ENCODE measurements at places on chromosomes 1 and 21.

DNA sequence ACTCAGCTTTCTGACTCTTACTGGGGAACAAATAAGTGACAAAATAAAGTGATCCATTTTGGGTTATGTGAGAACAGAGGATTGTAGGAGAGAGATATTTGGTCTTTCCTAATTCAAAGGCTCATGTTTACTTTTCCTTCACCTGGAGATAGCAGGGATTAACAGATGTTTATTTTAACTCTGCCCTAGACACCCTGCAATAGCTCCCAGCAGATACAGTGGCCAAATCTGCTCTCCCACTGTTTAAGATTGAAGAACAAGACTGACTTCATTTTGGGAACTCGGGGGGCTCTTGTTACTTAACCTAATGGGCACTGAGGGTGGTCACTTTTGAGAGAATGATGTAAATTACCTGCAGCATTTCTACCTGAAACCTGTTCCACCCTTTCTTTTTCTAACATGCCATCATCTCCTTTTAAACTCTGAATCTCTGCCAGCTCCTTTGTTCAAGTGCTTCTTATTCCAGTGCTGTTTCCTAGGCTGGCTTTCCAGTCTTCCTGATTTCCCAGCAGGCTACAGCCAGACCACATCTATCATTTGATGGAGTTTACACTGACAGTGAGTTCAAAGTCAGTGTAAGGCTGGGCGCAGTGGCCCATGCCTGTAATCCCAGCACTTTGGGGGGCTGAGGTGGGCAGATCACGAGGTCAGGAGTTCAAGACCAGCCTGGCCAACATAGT lies 90.0 kb downstream of the SELENOF start:
- DNase-seq = no peak

DNA sequence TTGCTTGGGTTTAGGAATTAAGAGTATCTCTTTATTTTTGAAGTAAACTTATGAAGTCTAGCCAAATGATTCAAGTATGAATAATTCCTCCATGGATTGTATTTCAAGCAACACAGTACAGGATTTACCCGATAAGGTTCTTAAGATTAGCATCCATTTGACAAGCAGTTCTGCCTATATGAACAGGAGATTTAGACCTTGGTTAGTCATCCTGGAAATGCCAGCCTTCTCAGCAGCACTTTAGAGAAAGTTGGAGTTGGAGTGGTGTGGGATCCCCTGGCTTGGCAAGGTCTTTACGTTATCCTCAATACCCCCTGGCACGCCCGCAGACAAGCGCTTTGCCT lies 1.6 kb downstream of the BCAR3 start:
- DNase-seq = no peak

GRCh38 chr1:202622388-202622787 lies 87.9 kb downstream of the SYT2 start:
- no peak for DNase-seq

DNA sequence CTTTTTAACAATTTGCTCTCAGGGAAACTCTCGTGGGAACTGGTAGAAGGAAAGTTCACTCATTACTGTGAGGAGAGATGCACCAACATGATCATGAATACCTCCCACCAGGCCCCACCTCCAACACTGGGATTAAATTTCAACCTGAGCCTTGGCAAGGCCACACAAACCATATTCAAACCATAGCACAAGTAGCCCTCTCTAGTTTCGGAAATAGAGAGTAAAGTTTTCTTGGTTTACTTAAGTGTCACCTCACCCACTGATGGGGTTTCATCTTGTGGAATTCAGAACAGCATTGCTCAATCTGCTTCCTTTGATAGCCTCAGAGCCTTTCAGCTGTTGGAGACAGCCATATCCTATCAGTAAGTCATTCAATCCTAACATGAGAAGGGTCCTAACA lies 25.5 kb upstream of the CCSAP start:
- no peak for DNase-seq

GRCh38 chr21:22174746-22175145 lies 1176.5 kb downstream of the NCAM2 start:
- DNase-seq = no peak

DNA sequence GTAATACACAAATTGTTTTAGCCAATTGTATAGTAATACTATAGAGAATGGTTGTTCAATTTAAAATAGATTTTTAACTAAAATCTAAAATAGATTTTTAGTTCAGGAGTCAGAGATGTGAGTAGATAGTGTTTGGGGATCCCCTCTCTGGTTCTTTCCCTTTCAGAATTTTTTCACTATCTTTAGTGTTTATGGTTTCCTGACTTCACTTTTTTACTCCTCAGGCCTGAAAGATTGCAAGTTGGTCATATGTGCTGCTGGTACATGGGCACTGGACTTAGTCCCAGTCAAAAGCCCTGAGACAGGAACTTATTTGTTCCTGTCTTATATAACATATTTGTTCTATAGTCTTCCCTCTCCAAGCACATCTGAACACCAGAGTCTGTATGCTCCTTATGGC lies 96.8 kb upstream of the ATP1B1 start:
- no peak for DNase-seq

DNA sequence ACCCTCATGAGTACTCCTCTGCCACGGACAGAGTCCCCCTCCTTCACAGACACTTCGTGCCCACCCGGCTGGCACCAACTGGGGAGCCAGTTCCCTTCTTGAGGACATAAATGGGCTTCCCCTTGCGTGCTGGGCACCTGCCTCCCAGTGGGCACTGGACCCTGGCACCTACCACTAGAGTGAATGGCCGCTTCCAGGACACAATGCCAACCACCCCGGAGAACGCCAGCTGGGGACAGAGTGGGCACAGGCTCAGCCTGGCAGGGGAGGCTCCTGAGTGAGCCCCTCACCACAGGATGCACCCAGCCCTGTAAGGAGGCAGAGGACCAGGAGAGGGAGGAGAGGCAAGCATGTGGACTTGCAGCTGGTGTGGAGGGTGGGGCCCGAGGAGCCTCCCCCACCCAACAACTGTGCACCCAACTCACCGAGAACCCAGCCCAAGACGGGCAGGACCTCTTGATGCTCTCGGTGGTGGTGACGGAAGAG lies 1.0 kb downstream of the ENTREP3 start:
- DNase-seq = no peak

DNA sequence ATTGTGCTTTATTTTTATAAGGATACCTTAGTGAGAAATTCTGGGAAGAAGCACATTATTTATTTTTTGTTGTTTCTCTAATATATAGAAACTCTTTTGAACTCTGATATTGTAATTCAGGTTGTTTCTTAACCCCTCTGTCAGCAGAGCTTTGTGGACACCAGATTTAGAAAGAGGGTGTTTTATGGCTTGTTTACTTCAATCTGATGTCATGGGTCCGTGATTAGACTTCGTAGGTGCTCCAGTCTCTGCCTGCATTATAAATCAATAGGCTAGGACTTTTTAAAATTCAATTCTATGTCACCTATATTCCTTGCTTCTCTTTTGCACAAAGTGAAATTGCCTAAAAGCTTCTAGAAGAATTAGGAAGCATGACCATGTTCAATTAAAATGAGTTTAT lies 47.3 kb upstream of the CCDC190 start:
- DNase-seq = no peak

GRCh38 chr1:220089650-220090556 lies at the start of gene BPNT1:
Gene BPNT1 (minus strand): TSS chr1:220089788. CDS start chr1:220079846, 9,942 bp downstream.
- peak; percentile 83 for DNase-seq

GRCh38 chr1:50129201-50129600 lies 20.5 kb downstream of the ELAVL4 start:
- DNase-seq = no peak

DNA sequence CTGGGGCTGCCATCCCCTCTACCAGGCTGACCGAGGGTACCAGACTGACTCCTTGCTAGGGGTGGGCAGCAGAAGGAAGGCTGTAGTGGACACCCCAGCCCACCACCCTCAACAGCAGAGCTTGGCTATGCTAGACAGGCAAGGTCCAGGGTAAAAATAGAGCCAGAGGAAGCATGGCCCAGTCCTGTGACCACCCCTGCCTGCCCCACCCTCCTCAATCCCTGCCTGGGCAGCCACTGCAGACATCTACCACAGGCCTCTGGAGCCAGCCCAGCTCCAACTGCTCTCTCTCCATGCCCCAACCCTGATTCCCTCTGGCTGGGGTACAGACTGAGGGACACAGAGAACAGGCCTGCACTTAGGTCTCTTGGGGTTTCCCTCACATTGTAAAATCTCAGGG lies 1.7 kb downstream of the S100A1 start:
- no peak for DNase-seq

DNA sequence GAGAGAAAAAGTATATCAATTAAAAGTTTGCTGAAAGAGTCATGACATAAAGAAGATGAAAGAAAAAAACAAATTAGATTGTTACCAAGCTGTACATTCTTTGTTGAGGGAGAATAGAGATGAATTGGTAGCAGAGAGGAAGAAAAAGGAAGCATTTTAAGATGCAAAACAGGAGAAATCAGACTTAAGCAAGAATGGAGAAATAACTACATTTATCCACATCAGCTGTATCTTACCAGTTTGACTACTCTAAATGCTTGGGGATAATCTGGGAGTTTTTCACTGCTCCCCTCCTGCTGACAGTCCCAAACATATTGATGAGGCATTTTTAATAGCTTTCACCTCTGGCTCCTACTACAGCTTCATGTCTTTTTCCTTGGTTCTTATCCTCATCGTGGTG lies 16.8 kb upstream of the PTPRC start:
- DNase-seq = no peak

DNA sequence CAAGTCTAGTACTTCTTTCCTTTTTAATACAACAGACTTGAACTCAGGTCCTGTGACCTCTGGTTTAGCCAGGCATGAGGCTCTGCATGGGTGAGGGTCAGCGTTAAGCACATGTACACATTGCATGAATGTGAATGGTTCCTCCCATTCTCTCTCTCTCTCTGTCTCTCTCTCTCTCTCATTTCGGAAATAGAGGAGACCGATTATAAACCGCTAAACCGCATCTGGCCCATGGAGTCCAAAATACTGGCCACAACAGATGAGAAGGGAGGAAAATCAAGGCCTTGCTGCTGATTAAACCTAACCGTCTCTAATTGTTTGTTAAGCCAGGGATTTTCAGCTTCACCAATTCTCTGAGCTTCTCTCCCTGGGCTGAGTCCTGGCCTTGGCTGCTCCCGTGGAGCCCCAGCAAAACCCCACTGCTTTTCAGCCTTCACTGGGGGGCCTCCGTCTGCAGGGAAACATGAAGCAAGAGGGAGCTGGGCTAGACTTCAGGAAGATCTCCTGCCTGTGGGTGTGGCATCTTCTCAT lies 6.6 kb downstream of the RSPO1 start:
- no peak for DNase-seq

DNA sequence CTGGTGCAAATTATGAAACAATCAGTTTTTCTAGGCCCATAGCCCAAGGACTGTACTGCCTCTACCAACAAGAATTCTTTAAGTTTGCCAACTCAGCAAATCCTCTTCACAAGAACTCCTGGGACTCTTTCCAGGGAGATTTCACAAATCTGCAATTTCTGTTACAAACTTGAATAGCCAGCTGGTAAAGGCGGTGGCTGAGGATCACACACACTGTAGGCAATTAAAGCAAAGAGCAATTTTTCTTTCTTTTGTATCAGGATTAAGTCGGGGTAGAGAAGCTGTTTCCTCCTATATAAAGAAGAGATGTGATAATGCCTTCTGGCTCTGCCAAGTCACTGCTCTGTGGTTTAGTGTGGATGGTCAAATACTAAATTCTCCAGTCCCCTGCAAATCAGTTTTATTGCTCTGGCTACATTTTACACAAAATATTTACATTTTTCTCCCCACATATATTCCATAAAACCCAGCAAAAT lies 1.7 kb downstream of the ALDH9A1 start:
- DNase-seq = no peak

DNA sequence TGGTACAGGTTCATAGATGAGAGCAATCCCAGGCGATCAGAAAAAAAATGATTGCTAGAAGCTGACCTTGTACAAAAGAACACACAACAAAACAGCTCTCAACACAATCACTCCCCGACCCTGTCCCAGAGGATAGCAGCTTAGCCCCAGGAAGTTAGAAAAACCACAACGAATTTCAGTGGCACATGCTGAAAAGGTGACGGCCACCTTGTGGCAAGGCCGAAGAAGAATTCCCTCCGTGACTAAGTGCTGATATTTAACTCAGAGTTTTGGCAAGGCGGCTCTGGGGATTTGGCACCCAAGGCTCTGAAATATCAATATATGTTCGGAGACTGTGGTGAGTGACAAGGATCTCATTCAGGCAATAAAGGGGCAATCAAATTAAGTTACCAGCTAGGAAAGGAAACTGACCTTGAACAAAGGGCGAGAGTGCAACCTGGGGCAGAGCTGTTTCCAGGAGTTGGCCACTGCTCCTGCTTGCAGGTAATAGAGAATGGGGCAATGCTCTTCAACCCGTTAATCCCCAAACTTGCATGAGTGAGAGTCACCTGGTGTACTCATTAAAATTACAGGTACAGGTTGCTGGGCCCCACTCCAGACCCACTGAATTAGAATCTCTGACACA lies 96.2 kb downstream of the BEND5 start:
- DNase-seq = no peak

DNA sequence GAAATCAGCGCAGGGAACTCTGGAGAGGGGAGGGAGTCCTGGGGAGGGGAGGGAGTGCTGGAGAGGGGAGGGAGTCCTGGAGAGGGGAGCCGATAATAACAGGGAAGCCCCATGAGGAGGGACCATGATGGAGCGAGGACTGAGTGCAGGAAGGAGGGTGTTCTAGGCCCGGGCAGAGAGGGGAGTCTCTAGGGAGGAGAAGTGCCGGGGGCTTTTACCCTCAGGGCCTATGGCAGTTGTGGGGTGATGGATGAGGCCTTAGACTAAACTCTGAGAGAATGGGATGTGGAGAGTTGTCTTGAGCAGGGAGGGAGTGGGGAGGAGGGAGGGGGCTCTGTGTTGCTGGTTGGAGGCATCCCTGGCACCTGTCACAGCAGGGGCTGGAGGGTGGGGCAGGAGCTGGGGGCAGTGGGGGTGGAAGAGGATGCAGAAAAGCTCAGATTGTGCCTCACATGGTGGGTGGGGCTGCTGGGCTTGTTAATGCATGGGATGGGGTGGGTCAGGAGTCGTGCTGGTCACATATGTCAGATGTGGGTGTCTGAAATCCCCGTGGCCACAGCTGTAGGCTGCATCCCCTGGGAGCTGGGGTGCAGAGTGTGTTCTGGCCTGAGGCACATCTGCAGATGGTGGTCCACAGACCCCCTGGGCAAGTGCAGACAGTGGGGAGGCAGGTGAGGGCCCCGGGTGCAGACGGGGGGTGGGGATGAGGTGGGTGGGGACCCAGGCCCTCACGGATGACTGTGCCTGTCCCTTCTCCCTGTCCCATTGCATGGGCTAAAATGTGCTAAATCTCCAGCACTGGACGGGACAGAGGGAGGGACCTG lies 88.4 kb upstream of the COL6A1 start:
- DNase-seq = no peak

DNA sequence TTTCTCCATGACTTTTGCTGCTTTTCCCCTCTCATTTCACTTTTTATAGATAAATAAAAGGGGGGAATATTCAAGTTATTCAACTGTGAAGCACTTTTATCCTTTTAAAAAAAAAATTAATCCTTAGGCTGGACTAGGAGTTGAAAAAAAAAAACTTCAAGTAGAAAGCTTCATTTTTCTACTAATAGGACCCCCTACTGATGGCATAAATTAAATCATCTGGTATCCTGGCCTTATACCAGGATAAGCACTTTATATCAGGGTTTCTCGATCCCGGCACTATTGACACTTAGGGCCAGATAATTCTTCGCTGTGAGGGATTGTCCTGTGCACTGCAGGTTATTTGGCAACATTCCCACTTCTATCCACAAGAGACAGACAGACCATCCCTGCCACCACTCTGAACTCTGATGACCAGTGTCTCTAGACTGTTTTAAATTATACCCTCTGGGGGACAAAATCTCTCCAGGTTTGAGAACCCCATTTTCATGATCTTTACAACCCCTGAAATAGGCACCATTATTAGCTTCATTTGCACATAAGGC lies 17.6 kb downstream of the USP33 start:
- no peak for DNase-seq

- DNase-seq = no peak
Observed at GRCh38 chr1:204272505-204272904, 58.7 kb upstream of the GOLT1A start.

Data from right kidney (tissue), 9 donors.